ENCODE measurements at places on chromosomes 7 and 10. TPM values are rescaled to one million over a fixed set of nuclear protein-coding genes. Genes with fewer than 3 reads are reported as not detected.

- no peak for DNase-seq
Measured at GRCh38 chr10:99537989-99538917, 5.5 kb downstream of the NKX2-3 start.

PHKG1 gene
- total RNA-seq: 1.6 TPM

DNA sequence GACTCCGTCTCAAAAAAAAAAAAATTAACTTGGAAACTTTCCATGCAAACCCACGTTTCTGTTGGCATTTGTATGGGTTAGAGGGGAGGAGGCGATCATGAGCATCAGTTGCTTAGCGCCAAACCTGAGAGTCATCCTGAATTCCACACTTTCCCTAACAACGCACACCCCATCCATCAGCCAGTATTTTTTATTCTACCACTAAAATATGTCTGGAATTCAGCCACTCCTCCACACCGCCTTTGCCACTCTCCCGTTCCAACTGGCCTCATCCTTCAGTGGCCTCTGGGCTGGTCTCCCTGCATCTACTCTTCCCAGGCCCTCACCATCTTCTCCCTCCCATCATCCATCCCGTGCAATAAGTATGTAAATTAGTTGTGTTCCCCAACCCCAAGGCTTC is 4.7 kb upstream of the LMBR1 start:
- DNase-seq: no peak

- no peak for DNase-seq
Measured at GRCh38 chr10:127889605-127890195, 3.0 kb downstream of the CLRN3 start.

CYP3A4 gene
- not detected for total RNA-seq

EPDR1 gene
- total RNA-seq: 1.8 TPM

FAM25G gene
- not detected for total RNA-seq

DNA sequence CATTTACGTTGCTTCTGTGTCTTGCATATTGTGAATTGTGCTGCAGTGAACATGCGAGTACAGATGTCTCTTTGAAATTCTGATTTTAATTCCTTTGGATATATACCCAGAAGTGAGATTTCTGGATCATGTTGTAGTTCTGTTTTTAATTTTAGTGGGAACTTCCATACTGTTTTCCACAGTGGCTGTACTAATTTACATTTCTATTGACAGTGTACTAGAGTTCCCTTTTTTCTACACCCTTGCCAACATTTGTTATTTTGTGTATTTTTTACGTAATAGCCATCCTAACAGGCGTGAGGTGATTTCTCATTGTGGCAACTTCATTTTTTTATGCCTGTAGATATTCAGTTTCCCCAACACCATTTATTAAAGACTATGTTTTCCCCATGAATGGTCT is 144.7 kb upstream of the INHBA start:
- no peak for DNase-seq

FBXO24 gene
- total RNA-seq: 1.4 TPM

DNA sequence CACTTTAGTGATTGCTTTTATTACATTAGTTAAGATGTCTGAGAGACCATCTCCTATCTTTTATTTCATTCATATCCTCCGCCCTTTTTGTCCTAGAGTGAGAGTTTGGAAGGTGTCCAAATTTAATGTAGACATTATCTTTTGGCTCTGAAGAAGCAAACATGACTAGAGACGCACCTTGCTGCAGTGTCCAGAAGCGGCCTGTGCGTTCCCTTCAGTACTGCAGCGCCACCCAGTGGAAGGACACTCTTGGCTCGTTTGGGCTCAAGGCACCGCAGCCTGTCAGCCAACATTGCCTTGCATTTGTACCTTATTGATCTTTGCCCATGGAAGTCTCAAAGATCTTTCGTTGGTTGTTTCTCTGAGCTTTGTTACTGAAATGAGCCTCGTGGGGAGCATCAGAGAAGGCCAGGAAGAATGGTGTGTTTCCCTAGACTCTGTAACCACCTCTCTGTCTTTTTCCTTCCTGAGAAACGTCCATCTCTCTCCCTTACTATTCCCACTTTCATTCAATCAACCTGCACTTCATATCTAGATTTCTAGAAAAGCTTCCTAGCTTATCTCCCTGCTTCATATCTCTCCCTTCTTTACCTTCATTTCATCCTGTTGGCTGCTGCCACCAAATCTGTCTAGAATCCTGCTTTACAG is 10.4 kb upstream of the CLCN1 start:
- peak; percentile 87 for DNase-seq

DNA sequence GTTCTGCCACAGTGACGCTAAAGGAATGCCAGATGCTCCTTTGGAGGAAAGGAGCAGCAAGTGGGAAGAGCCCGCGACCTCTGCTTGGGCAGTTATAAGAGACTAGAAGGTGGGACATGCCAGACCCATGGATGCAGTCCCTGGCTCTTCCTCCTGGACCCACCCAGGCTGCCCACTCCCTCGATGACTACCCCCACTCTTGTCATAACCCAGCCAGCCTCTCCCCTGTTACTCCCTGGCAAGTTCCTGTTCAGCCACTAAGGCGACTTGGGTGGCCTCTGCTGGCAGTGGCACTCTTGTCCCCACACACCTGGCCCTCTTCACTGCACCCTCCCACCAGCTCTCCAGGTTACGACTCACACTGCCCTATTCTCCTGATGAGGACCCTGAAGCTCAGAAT is 33.5 kb downstream of the COL13A1 start:
- no peak for DNase-seq

LLCFC1 gene
- total RNA-seq: not detected

DNA sequence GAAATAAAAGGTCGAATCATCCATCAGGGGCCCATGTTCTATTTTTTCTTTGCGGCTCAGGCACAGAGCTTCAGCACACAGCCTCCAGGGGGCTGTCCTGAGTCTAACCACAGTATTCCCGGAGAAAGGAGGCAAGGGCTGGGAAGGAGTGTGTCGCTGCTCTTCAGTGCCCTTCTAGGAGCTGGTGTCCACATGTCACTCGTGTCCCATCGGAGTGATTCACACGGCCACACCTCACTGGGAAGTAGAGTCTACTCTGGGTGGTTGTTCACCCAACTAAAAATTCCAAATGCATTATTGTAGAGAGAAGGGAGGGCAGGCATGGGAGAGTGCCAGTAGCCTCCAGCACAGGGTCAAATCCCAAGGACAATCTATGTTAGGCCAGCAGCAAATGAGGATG is 114.8 kb upstream of the LANCL2 start:
- no peak for DNase-seq

GRCh38 chr10:4568086-4568485 is 257.9 kb upstream of the AKR1E2 start:
- DNase-seq: no peak

GRCh38 chr10:49200854-49201253 is 12.7 kb upstream of the TMEM273 start:
- no peak for DNase-seq

- no peak for DNase-seq
Measured at GRCh38 chr7:157806711-157807110, 469.9 kb downstream of the DNAJB6 start.

DNA sequence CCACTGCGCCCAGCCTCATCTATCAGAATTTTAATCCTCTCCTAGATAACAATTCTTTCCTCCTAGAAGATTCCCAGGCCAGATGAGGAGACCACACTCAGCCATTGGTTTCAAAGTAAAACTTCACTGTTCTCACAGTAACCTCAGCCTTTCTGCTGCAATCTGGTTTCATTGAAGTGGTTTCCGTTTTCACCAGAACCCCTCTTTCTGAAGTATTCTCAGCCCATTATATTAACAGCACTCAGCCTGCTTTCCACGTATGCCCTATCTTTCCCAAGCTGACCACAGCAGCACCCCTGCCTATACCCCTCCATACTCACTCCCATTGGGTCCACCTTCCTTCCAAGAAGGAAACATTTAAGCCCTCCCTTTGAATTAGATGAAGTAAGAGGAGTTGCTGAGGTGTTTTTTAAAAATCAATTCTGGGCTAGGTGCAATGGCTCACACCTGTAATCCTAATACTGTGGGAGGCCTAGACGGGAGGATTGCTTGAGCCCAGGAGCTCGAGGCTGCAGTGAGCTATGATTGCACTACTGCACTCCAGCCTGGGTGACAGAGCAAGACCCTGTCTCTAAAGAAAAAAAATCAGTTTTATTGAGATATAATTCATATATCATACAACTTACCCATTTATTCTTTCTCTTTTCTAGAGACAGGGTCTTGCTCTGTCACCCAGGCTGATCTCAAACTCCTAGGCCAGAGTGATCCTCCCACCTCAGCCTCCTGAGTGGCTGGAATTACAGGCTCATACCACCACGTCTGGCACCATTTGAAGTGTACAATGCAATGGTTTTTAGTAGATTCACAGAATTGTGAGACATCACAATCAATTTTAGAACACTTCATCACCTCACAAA is 11.3 kb downstream of the PLAU start:
- no peak for DNase-seq

Data from activated CD4-positive, alpha-beta T cell treated with anti-CD3 and anti-CD28 coated beads for 36 hours (primary cell).